ENCODE measurements at places on chromosomes 5 and 9.

DNA sequence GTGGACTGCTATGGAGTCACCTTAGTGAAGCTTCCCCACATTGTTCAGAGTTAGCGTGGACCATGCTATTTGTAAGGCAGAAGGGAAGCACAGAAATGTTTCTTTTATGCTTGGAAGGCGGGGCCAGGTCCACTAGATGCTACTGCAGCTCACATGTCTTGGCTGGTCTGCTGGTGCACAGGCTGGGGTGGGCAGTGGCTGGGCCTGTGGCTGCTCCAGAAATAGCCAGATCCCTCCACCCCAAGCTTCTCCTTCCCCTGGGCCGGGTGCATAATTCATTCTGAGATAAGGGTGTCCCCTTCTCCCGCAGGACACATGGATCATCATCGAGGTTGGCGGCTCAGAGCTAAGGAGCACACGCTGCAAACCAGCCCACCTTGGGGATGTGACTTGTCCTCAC lies 14.5 kb upstream of the SEMA4D start:
- no peak for DNase-seq

DNA sequence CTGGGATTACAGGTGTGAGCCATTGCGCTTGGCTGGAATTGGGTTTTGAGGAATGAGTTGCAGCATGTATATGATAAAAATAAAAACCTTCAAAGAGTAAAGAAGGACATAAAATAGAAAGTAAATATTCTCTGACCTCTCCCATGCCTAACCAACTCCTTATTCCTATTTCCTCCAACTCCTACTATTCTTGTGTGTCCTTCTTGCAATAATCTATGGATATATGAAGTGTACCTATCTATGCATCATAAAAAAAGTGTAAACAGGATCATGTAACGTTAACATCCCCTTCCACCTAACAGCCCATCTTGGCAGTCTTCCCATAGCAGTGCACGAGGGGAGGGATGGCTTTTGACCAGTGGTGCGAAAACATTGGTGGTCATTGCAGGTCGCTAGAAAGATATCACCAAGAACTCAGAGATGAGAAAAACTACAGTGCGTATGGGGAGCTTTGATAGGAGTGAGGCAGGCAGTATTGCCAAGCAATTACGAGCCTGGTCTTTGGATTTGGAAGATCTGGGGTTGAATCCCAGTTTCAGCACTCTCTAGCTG lies 69.9 kb downstream of the PPARGC1B start:
- DNase-seq = no peak

DNA sequence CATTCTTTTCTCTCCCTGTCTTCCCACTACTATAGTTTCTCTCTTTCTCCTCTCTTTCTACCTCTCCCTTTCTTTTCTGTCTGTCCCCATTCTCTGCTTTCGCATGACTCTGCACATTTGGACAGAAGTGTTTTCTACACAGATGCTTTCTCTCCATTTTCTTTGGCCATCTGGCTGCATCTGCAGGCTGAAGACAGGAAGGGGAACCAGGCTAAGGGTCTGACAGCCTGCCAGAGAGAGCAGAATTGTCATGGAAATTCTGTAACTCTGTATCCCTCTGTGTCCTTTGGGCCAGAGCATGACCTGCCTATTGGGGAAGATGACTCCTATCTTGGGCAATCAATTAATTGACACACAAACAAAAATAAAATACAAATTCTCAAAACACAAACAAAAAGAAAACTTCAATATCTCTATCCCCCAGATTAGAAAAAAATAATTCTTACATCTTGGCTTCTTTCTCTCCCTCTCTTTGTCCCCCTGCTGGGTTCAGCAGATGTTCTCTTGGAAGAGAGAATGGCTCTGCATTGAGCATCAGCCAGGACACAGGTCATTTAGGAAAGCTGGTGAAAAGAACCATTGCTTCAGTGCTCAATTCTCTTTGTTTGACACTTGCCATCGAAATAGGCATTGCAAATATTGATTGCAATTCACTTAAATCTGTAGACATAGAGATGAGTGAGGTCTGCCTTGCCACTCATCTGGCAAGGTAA lies 415.9 kb upstream of the KLF4 start:
- DNase-seq = no peak

DNA sequence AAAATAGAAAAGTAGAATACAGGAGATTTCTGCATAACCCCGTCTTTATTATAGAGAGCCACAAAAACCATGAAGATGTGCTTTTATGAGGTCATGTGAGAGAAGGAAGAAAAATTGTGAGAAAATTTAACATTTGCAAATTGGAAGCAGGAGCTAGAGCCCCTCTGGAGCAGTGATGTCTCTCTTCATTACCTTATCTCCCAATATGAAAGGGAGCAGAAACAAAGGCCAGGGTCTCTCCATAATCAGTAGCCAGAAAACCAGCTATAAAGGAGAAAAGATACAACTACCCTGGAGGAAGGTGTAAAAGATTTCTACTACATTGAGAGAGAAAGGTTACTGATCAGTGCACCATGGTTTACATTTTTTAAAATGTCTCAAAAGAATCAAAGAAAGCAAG lies 53.2 kb upstream of the ITGA1 start:
- no peak for DNase-seq

DNA sequence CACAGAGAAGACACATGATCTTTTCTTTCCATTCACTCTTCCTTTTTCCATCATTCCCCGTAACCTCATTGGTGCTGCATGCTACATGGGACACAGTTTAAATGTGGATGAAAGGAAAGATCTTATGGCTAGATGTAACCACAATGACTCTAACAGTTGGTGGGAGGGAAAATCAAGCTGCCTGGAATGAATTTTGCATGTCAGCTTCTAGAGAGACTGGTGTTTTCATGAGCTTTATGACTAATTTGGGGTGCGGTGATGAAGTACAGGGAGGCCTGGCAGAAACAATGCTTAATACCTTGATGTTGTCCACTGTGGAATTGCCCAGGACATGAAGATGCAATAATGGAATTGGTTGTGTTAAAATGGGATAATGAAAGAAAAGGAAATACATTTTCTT lies 55.9 kb upstream of the MYO10 start:
- DNase-seq = no peak

DNA sequence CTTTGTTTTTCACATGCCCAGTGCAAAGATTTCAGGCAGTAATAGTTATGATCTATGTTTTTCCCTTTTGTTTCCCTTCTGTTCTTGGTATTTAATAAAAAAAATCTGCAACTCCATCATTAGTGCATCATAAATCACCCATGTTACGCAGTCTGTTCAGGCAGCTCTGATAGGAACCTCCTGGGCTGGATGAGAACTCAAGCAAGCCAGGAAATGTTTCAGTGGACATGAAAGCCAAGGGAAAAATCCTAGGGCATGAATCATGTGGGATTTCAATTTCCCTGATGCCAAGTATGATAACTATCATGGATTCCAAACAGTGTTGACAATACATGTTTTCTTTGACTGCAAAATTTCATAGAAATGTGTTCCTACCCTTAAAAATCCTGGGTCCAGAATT lies 119.7 kb upstream of the TARS1 start:
- no peak for DNase-seq

GRCh38 chr9:127950513-127951289 lies 13.0 kb upstream of the DPM2 start:
- DNase-seq = no peak

DNA sequence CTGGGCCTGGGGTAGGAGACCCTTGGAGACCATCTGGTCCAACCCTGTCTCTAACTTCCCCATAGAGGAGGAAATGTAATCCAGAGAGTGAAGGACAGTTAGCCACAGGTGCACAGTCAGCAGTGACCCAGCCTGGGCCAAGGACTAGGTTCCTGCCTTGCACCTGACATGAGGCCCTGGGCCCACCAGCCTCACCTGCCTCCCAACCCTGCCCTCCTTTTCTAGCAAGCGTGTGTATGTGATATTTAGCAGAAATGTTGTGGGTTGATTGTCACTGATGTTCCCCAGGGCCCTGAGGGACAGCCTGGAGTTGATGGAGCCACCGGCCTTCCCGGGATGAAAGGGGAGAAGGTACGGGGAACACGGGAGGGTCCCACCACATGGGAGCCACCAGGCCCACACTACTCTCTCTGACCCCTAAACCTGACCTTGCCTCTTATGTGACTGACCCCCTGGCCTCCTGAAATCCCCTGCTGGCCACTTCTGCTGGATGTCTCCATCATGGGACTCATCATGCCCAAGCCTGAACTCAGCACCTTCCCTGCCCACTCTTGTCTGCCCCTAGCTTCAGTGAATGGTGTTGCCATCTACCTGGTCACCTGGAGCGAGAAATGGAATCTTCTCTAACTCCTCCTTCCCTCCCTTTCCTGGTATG lies 79.2 kb upstream of the TGFBR1 start:
- DNase-seq = no peak

- DNase-seq = no peak
These were observed 8.2 kb downstream of the RAPGEF1 start for GRCh38 chr9:131731644-131732043.

GRCh38 chr5:58460732-58461286 lies 923 bp upstream of the PLK2 start:
- peak; percentile 89 for DNase-seq

GRCh38 chr9:19770973-19771372 lies 17.9 kb downstream of the SLC24A2 start:
- no peak for DNase-seq

DNA sequence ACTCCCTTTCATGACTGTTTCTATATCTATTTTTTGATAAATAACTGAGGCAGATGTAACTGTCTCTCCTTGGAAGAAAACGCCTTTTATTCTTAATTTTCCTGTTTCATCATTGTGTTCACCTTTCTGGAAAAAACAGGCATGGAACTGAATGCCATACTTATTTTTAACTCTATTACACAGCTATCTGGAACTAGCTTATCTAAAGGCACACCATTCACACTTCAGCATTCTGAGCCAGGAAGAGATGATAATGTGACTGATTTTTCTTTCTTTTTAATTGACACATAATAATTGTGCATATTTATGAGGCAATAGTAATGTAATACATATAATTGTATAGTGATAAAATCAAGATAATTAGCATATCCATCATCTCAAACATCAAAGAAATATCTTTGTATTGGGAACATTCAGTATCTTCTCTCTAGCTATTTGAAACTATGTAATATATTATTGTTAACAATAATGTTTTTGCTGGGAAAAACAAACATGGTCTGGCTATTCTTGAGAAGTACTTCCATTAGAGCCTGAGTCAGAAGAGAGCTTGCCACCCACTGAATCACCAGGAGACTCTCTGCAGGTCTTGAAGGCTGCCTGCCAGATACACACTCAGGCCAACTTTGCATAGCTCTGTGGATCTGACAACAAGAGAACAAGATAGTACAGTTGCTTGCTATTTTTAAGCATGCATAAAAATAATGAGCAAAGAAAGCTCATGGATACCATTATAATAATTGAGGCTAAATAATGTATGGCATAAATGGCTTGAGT lies 501.0 kb upstream of the EDIL3 start:
- no peak for DNase-seq

GRCh38 chr5:135130261-135131215 lies 96.5 kb upstream of the PITX1 start:
- no peak for DNase-seq

DNA sequence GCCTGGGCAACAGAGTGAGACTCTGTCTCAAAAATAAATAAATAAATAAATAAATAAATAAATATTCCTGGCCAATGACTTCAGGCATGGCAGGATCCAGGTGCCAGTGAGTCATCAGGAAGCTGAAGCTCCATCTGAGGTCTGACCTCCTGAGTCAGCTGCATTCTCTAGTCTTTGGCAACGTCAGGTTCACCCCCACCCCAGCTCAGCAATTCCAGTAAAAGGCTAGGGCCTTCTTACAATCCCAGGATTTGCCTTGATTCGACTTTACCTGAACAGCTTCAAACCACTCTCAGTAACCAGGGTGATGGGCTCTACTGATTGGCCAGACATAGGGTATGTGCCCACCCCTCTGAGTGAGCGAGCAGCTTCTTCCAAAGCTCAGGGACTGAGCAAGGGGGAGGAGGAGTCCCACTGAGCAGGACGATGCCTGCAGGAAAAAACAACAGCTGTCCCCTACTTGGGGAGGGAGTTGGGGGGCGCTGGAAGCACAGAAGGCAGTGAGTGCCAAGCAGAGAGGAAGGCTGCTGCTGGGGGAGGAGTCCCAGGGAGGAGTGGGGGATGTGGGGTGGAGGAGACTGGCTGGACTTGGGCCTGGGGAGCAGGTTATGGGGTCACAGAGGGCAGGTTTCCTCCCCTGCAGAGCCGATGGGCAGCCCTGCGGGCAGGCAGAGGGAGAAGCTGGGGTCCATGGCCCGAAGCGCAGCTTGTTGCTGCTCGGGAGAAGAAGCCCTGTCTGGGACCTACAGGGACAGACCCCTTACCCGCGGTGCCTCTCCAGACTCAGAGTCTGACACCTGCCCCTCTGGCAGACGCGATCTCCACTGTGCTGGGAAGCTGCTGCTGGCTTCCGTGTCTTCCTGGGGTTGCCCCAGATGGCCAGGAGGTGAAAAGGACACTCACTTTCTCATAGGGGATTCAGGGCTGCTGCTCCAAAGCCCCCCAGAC lies 25.9 kb upstream of the UNC5A start:
- no peak for DNase-seq

GRCh38 chr5:87650284-87650683 lies 237.6 kb upstream of the CCNH start:
- DNase-seq = no peak

DNA sequence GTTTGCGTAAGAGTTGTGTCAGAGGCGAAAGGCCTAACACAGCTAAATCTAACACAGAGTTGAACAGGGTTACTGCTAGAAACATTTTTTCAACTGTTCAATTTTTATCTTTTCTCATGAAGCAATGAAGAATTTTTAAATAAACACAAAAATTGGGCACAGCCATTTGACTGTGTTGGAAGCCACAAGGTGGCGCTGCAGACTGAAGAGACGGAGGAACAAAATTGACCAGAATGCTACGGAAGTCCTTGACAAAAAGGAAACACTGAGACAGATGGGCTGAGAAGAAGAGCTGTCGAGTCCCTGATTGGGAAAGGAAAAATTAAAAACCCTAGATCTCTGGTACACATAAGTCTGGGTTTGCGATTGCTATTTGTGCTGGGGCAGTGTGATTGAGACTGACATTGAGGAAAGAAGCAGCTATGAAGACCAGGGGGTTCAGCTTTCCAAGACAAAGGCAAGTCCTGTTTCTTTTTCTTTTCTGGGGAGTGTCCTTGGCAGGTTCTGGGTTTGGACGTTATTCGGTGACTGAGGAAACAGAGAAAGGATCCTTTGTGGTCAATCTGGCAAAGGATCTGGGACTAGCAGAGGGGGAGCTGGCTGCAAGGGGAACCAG lies at the start of gene PCDHB9:
TSS of gene PCDHB9 (plus strand) at position 265 of the 616 bp plus-strand sequence. CDS start at position 423, 158 bp downstream.
- peak; percentile 22 for DNase-seq

- no peak for DNase-seq
These were observed 29.7 kb downstream of the GPR21 start for GRCh38 chr9:123063177-123063598.

- no peak for DNase-seq
These were observed 21.9 kb upstream of the FSD1L start for GRCh38 chr9:105425816-105426433.

DNA sequence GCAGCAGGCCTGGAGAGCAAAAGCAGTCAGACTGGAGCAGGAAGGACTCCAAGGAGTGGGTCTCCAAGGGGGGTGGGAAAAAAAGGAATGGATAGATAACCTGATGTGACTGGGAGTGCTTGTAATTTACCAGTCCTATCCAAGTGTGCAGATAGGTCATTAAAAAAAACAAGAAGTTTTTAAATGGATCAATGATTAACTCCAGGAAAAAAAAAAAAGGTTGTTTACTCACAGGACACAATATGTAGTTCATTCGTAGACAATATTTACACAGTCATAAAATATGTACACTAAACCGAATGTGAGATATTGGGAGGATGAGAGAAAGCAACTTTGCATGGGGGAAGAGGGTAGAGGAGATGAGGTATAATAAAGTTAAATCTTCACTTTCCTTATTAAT lies 20.4 kb downstream of the ZBTB5 start:
- DNase-seq = no peak

Data from naive thymus-derived CD8-positive, alpha-beta T cell (primary cell).